WTC11 (cell line): ENCODE measurements at places on chromosomes 4 and X. TPM values are rescaled to one million over a fixed set of nuclear protein-coding genes. Genes with fewer than 3 reads are reported as not detected.

The NR3C2 gene
- 2.6 to 3.6 TPM (median 2.8 TPM) in 3 replicates for total RNA-seq

DNA sequence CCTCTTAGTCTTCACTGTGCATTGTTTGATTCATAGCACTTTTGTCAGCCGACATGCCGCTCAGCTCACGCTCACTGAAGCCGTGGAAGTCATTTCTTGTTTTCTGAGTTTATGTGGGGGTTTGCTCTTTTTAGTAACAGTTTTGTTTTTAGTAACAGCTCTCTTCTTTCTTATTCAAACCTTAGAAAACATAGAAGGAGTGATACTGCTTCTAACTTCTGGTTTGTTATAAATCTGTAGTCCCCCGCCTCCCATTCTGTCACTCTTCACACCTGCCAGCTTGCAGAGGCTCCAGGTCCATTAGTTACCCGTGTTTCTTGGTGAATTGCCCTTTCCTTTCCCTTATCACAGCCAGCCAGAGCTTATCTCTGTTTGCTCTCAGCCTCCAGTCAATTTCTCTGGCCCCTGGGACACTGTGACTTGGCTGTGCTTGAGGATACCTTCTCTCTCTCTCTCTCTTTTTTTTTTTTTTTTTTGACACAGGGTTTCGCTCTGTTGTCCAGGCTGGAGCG lies 50.5 kb downstream of the GRK4 start:
- H3K27me3 ChIP-seq = no peaks in the 10 kb centered on the region
- no peaks in the 10 kb centered on the region for H3K36me3 ChIP-seq
- DNase-seq = no peak

- DNase-seq = no peak
- H3K4me3 ChIP-seq = no peak overlapping the region
- H3K27ac ChIP-seq = no peak overlapping the region
These were observed 25.9 kb downstream of the CFAP299 start for GRCh38 chr4:80361329-80361900.

- no peaks in the 10 kb centered on the region for H3K27me3 ChIP-seq
- DNase-seq = no peak
- peaks cover 28% of the 10 kb centered on the region for H3K36me3 ChIP-seq
- peak overlapping the region; percentile 25 for H3K27ac ChIP-seq
- H3K4me3 ChIP-seq = peak overlapping the region; percentile 2; the same call in 1 of the 2 replicates
- peaks cover 44% of the 10 kb centered on the region for H3K4me1 ChIP-seq
These were observed 8.5 kb downstream of the OGT start for GRCh38 chrX:71541210-71542022.

- no peak for DNase-seq
- H3K4me3 ChIP-seq = no peak overlapping the region
- peaks cover 46% of the 10 kb centered on the region for H3K4me1 ChIP-seq
- peaks cover 19% of the 10 kb centered on the region for H3K27me3 ChIP-seq
- H3K36me3 ChIP-seq = no peaks in the 10 kb centered on the region
- no peak overlapping the region for H3K27ac ChIP-seq
These were observed 137.5 kb downstream of the PALLD start for GRCh38 chr4:168634276-168634802.

The DCAF12L1 gene
- total RNA-seq = 1.2 to 1.9 TPM (median 1.6 TPM) in 3 replicates

DNA sequence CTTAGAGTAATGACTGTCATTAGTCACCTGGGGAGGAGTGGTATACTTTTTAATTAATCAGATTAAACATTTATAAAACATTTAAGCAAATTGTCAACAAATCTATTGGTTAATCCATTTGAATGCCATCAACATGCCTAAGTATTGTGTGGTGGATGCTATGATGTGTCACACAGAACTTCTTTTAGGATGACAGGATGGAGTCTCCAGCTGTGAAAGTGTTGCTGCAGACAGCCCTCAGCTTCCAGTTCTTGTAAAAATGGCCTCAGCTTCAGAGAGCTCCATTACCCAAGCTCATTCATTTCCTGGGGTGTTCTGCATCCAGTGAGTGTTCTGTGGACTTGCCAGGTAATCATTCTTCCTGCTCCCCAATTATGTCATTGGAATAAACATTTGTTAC lies 74.3 kb upstream of the CLNK start:
- DNase-seq = no peak
- H3K27me3 ChIP-seq = no peaks in the 10 kb centered on the region
- no peak overlapping the region for H3K27ac ChIP-seq
- H3K4me1 ChIP-seq = no peaks in the 10 kb centered on the region
- no peak overlapping the region for H3K4me3 ChIP-seq

The CCDC149 gene
- 3.9 to 4.8 TPM (median 4.4 TPM) in 3 replicates for total RNA-seq

DNA sequence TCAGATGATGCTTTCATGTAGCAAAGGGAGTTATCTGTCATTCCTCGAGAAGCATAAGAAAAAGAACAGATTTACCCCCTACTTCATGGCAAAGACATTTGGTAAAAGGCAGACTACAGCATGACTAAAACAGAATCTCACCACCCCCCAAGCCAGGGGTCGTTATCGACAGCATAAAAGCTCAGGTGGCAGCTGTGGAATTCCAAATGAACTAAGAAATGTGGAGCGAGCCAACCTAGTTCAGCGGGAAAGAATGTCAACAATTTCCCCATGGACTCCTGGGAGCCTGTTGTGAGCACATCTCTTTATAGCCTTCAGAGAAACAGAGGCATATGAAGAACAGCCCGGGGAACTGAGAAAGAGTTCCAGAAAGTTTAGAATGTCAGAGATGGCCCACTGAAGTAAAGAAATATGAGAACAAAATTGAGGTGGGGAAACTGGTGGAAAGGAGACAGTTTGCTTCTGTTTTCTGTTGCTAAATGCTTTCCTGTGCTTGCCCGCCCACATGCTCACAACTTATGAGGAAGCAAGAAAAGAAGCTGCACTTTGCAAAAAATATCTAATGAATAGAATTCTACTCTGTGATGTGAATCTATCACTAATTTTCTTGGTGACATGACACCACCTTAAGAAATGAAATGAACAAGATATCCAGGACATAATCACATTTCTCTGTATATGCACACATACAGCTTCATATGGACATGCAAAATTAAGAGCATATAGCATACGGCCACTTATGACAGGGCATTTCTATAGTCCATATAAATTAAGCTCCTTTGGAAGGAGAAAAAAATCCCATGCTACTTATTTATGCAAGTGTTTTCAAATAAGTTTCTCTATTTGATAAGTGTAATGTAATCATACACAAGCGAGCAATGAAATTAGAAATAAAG lies 135.3 kb upstream of the MID1 start:
- H3K27ac ChIP-seq = peak overlapping the region; percentile 98
- no peaks in the 10 kb centered on the region for H3K36me3 ChIP-seq
- H3K4me3 ChIP-seq = no peak overlapping the region
- DNase-seq = peak; percentile 31
- peaks cover 51% of the 10 kb centered on the region for H3K4me1 ChIP-seq

The ETDB gene
- total RNA-seq = not detected in 3 replicates

The AKAP4 gene
- total RNA-seq = not detected in 3 replicates

GRCh38 chr4:130640592-130640991 lies 1544.6 kb downstream of the C4orf33 start:
- DNase-seq = no peak
- H3K4me3 ChIP-seq = no peak overlapping the region
- 0 out of 2 replicates have a peak, but pooled peaks cover 3% of the 10 kb centered on the region for H3K36me3 ChIP-seq
- H3K4me1 ChIP-seq = no peaks in the 10 kb centered on the region
- H3K27ac ChIP-seq = no peak overlapping the region

DNA sequence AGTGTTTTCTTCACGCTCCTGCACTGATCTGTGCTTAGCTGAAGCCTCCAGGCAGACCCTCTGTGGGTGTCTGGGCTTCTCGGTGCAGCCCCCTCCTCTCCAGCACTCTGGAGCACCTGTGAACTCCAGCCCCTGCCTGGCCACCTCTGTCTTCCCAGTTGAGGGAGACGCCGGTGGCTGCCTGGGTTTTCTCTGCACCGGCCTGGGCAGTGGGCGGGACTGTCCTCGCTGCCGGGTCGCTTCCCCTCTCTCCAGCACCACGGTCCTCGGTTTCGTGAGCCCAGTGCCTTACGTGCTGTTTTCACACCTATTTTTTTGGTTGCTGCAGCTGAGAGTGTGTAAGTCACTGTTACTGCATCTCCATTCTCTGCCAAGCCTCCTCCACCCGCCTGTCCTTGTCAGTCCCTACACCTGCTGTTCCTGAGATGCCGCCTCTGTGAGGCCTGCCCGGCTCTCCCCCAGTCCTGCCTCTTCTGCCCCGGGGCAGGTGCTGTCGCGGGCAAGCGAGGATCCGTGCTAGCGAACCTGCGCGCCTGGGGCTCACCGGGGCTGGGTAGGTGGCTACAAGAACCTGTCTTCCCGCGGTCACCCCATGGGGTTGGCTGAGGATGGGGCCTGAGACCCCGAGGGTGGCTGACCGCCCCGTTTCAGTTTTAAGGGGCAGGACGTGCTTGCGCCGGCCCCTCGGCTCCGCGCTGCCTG lies 2.4 kb upstream of the FGFRL1 start:
- H3K27me3 ChIP-seq = peaks cover 63% of the 10 kb centered on the region
- H3K27ac ChIP-seq = no peak overlapping the region
- DNase-seq = peak; percentile 52
- peak overlapping the region; percentile 70 for H3K4me3 ChIP-seq
- H3K4me1 ChIP-seq = peaks cover 10% of the 10 kb centered on the region
- no peaks in the 10 kb centered on the region for H3K36me3 ChIP-seq

The NKX3-2 gene
- 0.07 TPM in 1 of 3 replicates, not detected in the others for total RNA-seq

GRCh38 chrX:106932492-106932923 lies 12.3 kb downstream of the CLDN2 start:
- no peaks in the 10 kb centered on the region for H3K4me1 ChIP-seq
- no peak for DNase-seq
- no peaks in the 10 kb centered on the region for H3K27me3 ChIP-seq
- H3K27ac ChIP-seq = no peak overlapping the region

DNA sequence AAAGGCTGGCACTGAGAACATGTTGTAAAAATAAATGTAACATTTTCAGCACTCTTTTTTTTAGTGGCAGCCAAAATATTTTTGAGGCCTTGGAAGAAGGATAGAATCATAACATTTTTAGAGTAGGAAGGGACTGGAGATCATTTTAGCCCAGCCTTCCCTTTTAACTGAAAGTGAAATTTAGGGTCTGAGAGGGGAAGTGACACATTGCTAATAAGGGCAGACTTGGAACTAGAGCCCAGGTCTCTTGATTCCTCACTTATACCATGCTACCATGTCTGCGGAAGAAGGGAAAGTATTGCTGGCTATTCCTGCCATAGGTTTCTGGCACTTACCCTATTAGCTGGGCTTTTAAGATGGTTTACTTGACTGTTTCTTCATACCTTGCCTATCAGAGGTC lies 4.8 kb downstream of the WDR44 start:
- no peak overlapping the region for H3K4me3 ChIP-seq
- no peak for DNase-seq
- no peaks in the 10 kb centered on the region for H3K27me3 ChIP-seq
- no peaks in the 10 kb centered on the region for H3K36me3 ChIP-seq

DNA sequence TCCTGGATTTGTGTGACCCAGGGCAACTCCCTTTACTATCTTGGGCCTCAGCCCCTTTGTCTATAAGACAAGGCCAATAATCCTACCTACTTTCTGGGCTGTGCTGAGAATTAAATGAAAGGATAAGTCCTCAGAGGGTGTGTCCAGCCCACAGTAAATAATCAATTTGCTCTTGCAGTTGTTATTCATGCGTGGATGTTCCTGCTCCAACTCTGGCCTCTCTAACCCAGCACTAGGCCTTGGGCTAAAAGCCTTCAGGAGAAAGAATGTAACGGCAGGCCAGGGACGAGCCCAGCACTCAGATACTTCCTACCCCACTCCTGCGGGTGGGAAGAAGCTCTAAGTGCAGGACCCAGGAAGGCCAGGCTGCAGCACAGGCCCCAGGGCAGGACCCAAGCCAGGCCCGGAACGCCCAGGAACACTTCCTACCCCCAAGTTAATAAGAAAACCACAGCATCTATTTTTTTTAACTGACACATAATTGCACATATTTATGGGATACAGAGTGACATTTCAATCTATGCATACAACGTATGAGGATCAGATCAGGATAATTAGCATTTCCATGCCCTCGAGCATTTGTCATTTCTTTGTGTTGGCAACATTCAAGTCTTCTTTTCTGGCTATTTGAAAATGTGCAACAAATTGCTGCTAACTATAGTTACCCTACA lies 179.6 kb upstream of the RBPJ start:
- no peaks in the 10 kb centered on the region for H3K27me3 ChIP-seq
- no peak overlapping the region for H3K4me3 ChIP-seq
- peaks cover 17% of the 10 kb centered on the region for H3K4me1 ChIP-seq
- H3K27ac ChIP-seq = no peak overlapping the region
- no peak for DNase-seq

DNA sequence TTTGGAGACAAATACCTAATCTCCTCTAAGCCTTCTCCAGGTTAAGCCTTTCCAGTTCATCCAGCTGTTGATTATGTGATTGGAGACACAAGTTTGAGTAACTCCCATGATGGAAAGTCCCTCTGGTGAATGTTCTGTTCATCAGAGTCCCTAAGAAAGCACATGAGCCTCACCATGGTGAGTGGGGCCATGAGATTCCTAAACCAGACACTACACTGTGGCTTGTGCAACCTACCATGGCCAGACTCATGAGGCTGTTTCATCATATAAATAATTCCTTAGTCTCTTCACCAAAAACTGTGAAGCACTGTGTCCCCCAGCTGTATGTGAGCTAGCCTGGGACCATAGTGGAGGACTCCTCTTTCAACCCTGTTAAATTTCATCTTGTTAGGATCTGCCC lies 14.4 kb downstream of the PKD2 start:
- peaks cover 16% of the 10 kb centered on the region for H3K4me1 ChIP-seq
- H3K27ac ChIP-seq = no peak overlapping the region
- DNase-seq = no peak
- H3K27me3 ChIP-seq = no peaks in the 10 kb centered on the region; the same call in 1 of the 2 replicates

GRCh38 chrX:21740329-21741274 lies 17.3 kb downstream of the SMPX start:
- no peak for DNase-seq
- H3K4me1 ChIP-seq = peaks cover 30% of the 10 kb centered on the region
- no peak overlapping the region for H3K4me3 ChIP-seq
- no peak overlapping the region for H3K27ac ChIP-seq

The APBB2 gene
- 43.2 to 49.0 TPM (median 48.5 TPM) in 3 replicates for total RNA-seq

- no peaks in the 10 kb centered on the region for H3K36me3 ChIP-seq
- H3K4me3 ChIP-seq = no peak overlapping the region
- peak; percentile 21 for DNase-seq
- H3K27ac ChIP-seq = peak overlapping the region; percentile 83; the same call in 1 of the 2 replicates
These were observed 238.1 kb downstream of the BMPR1B start for GRCh38 chr4:94995684-94996394.

GRCh38 chr4:145216535-145216934 lies 36.1 kb upstream of the OTUD4 start:
- DNase-seq = no peak
- H3K4me3 ChIP-seq = no peak overlapping the region
- no peak overlapping the region for H3K27ac ChIP-seq
- H3K27me3 ChIP-seq = no peaks in the 10 kb centered on the region

DNA sequence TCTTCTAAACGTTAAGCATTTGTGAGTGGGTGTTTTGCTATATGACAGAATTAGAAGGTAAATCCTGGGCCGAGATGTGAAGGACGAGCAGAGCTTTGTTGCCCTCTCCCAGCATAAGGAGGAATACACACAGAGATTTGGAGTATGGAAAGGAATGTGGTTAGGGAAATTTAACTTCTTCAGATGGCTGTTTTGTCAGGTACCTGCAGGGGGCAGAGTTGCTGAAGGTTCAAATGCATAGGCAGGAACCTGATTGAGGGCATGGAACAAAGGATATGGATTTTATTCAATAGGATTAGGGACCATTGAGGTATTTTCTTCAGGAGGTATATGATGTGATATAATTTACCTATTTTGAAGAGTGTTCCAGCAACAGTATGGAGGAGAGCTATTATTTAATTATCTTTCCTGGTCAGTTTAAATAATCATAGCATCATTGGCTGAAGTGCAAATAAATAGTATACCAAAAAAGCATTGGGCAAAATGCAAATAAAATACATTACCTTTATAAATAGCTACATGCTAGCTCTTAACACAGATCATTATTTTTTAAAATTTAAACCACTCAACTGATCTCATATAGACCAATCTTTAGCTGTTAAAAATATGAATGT lies 143.6 kb downstream of the SLIT2 start:
- H3K36me3 ChIP-seq = no peaks in the 10 kb centered on the region
- H3K27me3 ChIP-seq = no peaks in the 10 kb centered on the region
- H3K4me3 ChIP-seq = no peak overlapping the region
- no peak overlapping the region for H3K27ac ChIP-seq
- peak; percentile 73 for DNase-seq
- peaks cover 17% of the 10 kb centered on the region for H3K4me1 ChIP-seq
